ENCODE measurements at places on chromosomes 5 and 9.

- no peak for DNase-seq
Measured at GRCh38 chr5:151480384-151481293, 33.2 kb downstream of the SLC36A1 start.

DNA sequence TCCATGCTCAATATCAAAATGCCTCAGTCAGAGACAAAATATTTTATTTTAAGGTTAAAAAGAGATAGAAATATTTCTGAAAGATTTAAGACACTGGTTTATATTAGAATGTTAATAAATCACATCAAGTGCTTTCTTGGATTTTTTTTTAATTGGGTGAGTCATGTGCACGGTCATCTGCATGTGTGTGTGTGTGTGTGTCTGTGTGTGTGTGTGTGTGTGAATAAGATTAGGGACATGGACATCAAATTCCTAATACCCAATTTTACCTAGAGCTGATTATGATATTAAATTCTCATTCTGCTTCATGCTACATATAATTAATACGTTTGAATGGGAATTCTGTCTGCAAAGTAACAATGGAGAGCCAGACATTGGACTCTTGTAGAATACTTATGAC, 122.9 kb downstream of the BASP1 start:
- DNase-seq = no peak

DNA sequence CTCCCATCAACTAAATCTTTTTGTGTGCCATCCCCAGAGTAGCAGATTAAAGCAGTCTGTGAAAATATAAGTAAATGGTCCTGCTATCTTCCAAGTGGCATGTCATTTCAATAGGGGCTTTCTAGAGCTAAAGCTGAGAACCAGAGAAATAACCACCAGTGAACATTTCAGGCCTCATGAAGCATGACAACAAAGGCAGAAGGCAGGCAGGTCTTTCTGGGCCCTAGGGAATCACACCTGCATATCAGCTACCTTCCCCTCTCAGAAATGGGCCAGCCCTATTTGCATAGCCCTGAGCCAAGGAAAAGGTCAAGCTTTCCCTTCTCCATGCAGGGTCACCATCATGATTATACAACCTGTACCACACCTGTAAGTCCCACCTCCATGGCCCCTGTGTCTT, 205.3 kb downstream of the DEPDC1B start:
- no peak for DNase-seq

DNA sequence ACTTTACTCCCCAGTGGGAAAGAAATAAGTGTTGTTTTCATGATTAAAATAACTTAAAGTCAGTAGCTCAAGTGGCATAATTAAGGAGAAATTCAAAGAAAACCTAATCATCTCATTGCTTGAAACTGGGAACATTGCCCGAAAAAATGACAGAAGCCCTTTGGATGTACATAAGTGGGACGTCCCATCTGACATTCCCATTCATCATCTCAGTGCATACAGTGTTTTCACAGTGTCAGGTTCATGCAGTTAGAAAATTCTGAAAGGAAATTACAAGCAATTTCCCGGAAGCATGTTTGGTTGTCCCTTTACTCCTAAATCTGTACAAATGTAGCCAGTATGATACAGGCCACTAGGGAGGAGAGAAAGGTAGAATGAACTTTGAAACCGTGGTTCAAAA, 95.6 kb downstream of the ADAMTS16 start:
- DNase-seq = no peak

GRCh38 chr9:133406480-133407307, 11.1 kb downstream of the REXO4 start:
- peak; percentile 64 for DNase-seq

DNA sequence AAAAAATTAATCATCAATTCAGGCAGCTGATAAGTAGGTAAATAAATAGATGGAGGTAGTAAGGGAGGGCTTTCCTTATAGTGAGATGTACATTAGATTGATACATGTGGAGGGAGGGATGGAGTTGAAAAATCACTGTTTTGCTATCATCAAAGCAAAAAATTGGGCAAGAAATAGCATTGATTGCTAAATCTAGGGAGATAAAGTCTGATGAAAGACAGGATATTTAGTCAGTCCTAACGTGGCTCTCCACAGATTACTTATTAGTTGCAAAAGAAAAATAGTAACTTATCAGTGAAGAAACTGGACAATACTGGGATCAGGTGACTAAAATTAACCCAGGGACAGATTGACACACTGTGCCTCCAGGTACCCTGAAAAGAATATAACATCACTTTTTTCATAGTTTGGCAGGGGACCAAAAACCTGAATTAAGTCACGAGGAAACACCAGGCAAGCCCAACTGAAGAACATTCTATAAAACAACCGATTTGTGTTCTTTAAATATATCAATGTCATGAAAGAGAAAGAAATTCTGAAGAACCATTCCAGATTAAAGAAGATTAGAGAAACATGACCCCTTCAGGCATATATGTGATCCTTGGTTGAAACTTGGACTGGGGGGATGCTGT, 27.1 kb upstream of the GOLPH3 start:
- no peak for DNase-seq

DNA sequence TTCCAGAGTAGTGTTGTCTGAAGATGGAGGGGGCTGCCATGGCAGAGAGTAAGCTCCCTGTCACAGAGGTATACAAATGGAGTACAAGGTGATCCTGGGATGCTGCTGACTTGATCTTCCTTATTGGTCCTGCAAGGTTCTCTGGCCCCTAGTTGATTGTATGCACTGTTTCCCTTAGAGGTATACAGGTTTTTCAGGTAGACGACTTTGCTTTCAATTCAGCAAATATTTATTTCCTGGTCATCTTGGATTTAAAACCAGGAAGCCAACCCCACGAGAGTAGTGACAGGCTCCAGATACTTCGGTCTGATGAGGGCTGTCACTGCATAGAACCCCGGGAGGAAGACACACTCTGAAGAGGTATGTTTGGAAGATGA, 16.5 kb upstream of the TRIM14 start:
- no peak for DNase-seq

DNA sequence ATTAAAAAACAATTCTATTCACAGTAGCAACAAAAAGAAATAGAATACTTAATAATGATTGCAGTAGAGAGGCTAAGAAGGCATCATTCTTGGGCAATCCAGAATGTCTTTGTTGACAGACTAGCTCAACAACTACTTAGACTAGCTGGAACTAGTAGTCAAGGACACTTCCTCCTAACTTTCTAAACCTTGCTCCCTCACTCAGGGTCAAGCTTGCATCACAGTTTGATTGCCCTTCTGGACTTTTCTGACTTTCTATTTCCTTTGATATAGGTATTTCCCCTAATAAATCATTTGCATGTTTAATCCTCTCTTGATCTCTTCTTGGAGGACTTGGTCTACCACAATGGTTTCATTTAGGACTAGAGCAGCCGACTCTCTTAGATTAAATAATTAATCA, 1107.9 kb downstream of the PTPRD start:
- DNase-seq = no peak

DNA sequence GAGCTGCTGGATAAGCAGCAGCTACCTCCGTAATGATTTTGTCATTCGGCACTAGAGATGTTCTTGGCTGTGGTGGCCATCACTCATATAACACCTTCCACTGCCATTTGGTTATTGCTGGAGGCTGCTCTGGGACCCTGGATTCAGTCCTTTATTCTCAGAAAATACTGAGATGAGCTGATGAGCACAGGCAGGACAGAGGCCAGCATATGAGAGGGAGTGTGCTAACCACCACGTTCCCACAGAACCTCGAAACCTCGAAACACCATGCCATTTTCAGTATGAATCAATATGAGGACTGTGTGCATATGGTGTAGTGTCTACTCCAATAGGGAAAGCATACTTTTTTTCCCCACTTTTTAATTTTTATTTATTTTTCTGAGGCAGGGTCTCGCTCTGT, 56.6 kb downstream of the ADAM19 start:
- DNase-seq = no peak

- no peak for DNase-seq
Measured at GRCh38 chr9:95887926-95888497, 12.5 kb downstream of the ERCC6L2 start.

DNA sequence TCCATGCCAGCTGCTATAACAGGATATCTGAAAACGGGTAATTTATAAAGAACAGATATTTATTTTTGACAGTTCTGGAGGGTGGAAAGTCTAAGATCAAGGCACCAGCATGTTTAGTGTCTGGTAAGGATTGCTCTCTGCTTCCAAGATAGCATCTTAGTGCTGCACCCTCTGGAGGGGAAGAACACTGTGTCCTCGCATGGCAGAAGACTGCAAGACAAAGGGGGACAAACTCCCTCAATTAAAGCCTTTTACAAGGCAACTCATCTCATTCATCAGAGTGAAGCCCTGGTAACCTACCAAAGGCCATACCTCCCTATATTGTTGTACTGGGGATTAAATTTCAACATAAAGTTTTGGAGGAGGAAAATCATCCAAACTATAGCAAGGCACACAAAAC, 298.9 kb upstream of the EDIL3 start:
- DNase-seq = no peak

GRCh38 chr5:10228288-10228687, 21.4 kb downstream of the ATPSCKMT start:
- no peak for DNase-seq

DNA sequence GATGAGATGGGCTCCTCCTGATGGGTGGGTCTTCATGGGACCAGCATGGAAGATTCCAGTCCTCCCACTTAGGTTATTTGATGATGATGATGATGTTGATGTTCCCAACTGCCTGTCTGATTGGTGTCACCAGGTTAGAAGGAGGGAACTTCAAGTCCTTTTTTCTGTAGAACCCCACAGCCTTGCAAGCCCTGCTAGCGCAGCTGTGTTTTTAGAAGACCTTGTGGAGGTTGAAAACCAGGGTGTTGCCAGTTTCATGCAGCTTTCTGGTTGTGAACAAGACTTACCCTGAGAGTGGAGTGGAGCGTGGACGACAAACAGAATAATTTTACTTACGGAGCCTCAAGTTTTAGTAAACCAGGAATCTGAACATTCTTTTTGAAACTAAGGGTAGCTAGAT, 83.0 kb downstream of the TRIO start:
- DNase-seq = no peak

DNA sequence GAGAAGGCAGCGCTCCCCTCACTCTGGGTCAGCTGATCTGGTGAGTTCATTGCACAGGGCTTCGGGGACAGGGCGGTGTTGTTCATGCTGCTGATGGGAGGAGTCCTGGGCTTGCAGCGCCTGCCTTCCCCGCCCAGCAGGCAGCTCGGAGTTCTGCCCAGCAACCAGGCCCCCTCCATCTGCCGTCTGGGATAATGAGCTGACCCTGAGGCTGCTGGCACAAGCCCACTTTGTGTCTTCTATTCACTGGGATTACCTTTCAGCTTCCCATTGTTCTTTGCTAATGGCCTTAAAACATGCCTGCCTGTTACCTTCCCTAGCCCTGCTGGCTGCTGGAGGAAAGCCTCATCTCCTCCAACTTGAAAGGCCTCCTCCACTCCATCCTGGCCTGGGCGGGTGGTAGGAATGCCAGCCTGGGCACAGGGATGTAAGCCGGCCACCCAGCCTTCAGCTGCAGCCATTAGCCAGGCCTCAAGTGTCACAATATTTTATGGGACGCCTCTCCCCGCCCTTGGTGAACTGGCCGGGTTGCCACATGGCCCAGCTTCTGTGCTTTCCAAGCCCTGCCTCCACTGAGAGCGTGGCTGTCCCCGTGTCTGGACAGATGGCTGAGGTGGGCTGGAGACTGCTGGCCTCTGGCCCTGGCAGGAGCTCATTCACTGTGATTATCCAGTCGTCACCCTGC, 70.4 kb downstream of the GADD45G start:
- DNase-seq = no peak

DNA sequence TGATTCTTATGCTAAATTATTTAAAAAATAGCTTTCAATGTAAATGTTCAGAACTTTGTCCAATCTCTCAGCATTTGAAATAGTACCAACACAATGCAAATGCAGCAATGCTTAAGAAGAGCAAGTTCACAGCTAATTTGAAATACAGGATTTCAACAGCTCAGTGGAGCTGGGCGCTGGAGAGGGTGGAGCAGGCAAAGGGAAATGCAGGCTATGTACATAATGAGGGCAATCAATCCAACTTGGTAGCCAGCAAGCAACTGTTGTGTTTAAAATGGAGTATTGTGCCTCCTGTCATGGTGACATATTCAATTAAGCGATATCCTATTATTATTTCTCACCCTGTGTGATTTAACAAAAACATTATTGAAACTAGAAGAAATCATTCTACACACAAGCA, 568.8 kb downstream of the PSAT1 start:
- no peak for DNase-seq

GRCh38 chr5:80763211-80763610, 108.4 kb upstream of the DHFR start:
- DNase-seq = no peak

DNA sequence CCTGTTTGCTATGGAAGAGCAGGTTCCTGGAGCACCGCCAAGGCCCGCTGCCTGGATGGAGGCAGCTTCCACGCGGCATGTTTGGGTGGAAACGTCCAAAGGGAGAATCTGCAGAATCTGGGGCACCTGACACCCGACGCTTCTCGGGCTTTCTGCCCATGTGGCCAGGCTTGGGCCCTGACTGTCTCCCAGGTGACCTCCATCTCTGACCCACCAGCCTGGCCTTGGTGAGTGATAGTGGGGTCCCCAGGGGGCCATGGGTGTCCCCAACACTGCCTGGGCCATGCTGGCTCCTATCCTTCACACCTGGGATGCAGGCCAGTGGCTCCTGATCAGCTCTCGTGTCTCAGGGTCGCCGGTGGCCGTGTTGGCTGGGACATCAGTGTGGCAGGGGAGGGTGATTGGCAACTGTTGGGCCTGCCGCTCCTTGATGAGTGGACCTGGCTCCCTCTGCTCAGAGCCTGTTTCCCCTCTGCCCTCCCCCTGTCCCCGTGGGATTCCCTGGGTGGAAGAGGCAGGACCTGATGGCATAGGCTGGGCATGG, 34.0 kb downstream of the GLT6D1 start:
- no peak for DNase-seq

GRCh38 chr5:31639481-31640411, 815 bp downstream of the PDZD2 start:
- DNase-seq = no peak

GRCh38 chr5:6822068-6822467, 108.8 kb downstream of the TENT4A start:
- no peak for DNase-seq
